ENCODE measurements at places on chromosomes 13 and 19.

DNA sequence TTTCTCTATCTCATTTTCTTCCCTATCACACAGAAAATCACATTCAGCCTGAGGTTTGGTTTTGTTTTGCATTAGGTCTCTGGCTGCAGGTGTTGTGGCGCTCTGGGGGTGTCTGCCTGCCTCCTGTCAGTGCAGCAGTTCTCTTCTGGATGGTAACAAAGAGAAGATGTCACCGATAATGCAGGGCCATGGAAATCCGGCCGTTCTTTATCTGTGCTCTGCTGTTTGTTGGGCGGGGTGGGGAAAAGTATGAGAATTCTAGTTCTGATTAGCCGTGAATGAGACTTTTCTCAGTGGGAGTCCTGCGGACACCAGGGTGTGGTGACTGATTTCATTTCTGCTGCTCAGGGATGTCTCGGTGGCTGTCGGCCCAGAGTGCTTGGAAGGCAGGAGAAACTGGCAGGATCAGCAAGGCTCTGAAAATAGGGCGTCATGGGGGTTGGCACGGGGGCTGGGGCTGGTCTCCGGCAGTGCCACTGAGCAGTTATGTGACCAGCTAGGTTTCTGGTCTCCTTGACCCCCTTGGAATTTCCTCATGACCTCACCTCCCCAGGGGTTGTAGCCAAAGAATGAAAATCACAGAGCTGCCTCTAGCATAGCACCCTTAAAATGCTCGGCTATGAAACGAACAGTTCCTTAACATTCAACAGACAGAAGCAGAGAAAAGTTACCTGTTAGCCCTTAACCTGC is 5.0 kb downstream of the RNF113B start:
- peak; percentile 50 for DNase-seq

DNA sequence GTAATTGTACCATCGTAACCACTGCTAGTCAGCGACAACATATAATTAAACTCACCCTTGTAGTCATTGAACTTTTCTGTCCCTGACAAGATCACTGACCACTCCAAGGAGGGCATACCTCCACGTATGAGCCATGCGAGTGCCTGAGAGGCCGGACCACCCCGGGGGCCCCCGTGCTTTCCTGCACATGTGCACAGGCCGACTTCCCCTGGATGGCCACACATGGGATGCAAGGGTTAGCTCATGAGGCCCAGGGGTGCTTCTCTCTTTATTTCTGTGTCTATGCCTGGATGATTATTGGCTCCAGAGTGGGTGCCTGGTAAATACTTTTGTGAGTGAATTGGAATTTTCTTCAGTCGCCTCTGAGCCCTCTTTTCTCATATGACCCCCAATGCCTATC is 82.8 kb upstream of the ZNF536 start:
- DNase-seq, result no peak

GRCh38 chr13:23411220-23411619 is 22.3 kb downstream of the SACS start:
- DNase-seq, result no peak

DNA sequence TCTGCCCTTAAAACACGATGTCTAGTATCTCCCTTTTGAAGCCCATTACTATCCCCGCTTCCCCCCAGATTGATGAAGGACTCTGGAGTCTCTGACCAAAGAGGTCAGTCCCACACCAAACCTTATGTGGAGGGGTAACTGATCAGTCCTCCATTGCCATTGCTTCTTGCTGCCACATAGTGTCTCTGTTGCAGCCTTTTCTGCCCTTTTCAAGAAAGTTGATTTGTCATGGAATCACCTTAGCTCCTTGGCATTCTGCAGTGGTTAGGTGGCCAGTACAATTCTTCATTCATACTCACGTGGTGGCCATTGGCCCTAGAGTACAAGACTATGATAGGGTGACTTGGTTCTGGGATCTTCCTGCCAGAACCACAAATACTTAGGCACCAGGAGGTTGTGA is 8.4 kb upstream of the HTR2A start:
- no peak for DNase-seq

DNA sequence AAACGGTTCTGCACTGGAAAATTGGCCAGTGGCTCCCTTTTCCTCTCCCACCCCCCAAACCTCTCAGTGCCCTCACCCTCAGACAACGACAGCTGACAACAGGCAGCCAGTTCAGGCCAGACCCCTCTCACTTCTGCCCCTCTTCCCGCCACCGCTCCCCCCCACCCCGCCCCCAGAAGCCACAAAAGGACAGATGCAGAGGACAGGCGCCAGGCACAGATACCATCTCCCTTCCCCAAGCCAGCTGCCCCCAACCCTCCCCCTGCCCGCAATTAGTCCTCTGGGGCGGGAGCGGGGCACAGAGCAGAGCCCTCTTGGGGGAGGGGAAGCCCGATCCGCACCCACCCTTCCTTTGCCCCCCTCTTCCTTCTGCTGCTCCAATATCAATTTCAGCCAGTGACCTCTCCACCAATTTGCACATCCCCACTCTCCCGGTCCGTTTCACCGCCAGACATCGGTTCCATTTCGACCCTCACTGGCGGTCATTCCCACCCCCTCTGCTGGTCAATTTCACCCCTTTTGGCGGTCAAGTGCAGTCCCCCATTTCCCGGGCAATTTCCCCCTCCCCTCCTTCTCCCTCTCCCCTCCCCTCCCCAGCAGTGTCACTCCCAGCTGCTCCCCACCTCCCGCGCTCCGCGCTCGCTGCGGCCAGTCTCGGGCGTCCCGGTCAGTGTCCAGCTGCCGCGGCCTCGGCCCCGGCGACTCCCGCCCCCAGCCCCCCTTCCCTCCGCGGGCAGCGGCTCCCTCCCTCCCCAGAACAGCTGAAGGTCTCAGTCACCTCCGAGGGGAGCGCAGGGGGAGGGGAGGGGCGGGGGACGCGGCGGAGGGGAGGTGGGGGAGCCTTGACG is at the start of gene SHD:
TSS of gene SHD (plus strand) at position 848 of the 848 bp plus-strand sequence. CDS start 798 bp downstream, outside the sequence.
- DNase-seq, result peak; percentile 39

DNA sequence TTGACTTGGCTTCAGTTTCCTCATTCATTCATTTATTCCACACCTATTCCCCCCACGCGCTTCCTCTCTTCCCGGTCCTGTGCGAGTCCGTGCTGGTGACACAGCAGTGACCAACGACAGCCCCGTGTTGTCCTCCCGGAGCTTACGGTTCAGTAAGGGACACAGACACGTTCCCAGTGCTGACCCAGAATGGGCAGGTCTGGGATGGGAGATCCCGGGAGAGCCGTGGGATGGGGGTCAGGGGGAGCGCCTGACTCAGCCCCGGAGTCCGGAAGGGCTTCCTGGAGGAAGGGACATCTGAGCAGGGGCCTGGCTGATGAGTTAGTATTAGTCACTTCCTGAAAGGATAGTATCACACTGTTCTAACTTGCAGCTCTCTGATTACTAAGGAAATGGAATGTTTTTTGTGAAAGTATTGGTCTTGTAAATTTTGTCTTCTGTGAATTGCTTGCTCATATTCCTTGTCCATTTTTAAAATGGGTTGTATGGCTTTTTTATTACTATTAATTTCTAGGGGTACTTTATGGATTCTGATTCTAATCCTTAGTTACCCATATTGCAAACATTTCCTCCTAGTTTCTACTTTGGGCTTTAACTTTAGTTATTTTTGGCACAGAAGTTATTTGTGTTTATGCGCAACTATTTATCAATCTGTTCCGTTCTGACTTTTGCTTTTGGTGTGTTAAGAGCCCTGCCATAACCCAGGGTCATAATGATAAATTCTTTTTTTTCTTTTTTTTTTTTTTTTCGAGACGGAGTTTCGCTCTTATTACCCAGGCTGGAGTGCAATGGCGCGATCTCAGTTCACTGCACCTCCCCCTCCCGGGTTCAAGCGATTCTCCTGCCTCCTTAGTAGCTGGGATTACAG is 708 bp upstream of the ERCC1 start:
- no peak for DNase-seq

- no peak for DNase-seq
Measured at GRCh38 chr13:78845656-78846365, 186.9 kb upstream of the OBI1 start.

DNA sequence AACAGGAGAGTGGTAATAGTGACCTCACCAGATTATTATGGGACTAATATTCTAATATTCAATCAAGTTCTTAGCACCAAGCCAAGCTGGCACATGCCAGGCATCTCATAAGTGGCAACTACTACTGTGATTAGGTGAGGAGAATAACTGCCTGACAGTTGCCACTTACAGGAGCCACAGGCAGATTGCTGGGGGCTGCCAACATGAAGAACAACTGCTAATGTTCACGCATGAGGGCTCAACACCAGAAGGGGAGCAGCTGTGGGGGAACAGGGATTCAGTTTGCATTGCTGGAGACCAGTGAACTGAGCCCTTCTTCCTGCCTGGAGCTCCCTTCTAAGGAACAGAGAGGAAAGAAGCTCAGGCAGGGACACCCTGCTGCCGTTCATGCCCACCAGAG is 504.5 kb downstream of the FOXO1 start:
- DNase-seq, result no peak

GRCh38 chr19:49109569-49110233 is 4.5 kb upstream of the LIN7B start:
- no peak for DNase-seq

DNA sequence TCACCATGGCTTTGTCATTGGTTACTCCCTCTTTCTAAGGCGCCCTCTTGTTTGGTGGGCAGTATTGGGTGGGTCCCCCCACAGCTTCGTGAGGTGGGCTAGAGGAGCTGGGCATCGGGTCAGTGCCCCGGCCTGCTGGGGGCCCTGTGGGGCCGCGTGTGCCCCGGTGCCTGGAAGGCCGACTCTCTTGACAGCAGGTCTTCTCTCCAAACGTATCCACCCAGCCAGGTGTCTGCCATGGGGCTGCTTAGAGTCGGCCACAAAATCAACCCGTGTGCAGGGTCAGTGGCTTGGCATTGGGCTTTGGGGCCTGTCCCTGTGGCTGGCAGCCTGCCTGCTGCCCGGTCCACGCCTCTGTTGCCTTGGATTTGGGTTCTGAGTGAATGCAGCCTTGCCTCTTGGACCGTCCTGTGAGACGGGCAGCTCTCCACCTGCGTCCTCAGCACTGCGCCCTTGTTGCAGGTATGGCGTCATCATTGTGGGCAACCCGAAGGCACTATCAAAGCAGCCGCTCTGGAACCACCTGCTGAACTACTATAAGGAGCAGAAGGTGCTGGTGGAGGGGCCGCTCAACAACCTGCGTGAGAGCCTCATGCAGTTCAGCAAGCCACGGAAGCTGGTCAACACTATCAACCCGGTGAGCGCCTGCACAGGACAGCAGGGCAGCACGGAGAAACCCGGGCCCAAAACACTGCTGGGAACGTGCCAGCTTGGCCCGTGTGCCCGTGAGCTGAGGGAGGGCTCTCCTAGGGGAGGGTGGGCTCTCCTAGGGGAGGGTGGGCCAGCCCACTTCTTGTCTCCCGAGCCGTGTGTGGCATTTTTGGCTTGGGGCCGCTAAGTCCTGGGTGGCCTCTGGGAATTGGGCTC is 31.4 kb downstream of the UPF1 start:
- no peak for DNase-seq

- DNase-seq, result no peak
Measured at GRCh38 chr13:61664801-61665705, 249.4 kb upstream of the PCDH20 start.

GRCh38 chr19:3095441-3096191 is 1.5 kb downstream of the GNA11 start:
- no peak for DNase-seq

DNA sequence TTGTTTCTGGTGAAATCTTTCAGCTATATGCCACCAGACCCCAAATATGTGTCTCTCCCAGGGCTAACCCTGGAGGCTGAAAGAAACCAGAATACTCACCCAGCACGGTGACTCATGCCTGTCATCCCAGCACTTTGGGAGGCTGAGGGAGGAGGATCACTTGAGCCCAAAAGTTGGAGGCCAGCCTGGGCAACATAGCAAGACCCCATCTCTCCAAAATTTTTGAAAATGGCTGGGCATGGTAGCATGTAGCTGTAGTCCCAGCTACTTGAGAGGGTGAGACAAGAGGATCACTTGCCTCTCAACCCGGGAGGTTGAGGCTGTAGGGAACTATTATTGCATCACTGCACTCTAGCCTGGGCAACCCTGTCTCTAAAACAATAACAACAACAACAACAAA is 76.1 kb upstream of the UQCRFS1 start:
- no peak for DNase-seq

DNA sequence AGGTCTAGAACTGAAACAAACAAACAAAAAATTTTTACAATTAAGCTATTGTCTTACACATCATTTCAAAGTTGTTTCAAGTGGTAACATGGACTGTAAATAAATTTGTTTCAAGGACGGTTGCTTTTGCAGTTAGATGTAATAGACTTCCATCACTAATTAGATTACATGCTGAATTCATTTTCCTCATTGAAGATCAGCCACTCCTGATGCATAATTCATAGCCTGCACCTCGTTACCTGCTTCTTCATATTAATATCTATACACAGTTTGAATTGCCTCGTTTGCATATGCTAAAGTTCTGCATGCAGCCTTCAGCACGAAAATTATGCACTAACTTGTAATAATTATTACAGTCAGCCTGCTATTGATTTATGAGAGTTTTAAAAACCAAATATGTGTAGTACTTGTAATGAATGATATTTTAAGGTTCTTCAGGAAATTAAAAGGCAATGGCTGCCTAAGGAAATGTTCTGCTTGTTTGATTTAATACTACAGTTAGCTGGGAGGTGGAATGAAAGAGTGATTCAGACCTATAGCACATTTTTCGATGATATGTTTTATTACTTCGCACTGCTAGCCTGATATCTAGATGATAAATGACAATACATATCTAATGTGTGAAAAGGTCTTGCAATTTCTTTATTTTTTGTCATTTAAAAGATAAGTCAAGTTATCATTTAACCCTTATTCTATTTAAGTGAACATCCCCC is 184.9 kb downstream of the DACH1 start:
- DNase-seq, result no peak

DNA sequence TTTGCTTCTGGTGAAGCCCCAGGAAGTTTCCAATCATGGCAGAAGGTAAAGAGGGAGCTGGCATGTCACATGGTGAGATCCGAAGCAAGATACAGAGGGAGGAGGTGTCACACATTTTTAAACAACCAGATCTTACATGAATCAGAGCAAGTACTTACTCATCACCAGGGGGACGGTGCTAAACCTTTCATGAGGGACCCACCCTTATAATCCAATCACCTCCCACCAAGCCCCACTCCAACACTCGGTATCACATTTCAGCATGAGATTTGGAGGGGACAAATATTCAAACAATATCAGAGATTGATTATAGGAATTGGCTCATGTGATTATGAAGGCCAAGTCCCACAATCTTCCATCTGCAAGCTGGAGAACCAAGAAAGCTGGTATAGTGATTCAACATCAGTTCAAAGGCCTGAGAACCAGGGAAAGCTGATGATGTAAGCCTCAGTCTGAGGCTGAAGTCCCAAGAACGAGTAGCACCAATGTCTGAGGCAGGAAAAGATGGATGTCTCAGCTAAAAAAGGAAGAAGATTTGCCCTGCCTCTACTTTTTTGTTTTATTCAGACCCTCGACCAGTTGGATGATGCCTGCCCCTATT is 58.6 kb upstream of the WDFY2 start:
- DNase-seq, result no peak

DNA sequence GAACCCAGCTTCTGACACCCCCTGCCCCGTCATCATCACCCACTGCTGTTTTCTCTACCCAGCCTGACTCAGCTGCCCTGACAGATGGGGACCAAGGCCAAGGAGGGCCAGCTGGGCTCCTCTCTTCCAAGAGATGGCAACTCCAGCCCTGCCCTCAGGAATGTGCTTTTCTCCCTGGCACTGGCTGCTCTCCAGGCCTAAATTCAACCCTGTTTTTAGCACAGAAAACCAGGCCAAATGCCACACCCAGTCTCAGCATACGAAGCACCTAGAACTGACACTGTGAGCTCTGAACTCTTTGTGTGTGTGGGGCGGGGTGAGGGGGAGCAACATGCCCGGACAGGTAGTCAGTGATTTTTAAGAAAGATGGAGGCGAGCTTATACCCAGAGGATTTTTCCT is 23.4 kb upstream of the IGFL1 start:
- DNase-seq, result no peak

- no peak for DNase-seq
Measured at GRCh38 chr13:46484561-46484960, 68.4 kb upstream of the LRCH1 start.
